Left renal cortex interstitium (tissue), 4 donors: ENCODE measurements at places on chromosomes 3 and 15. TPM values are rescaled to one million over a fixed set of nuclear protein-coding genes. Genes with fewer than 3 reads are reported as not detected.

GRCh38 chr3:50275996-50276761, 2.7 kb upstream of the LSMEM2 start:
- no peak for DNase-seq

NLGN1 gene
- 2.9 TPM for polyA plus RNA-seq

GRCh38 chr3:112736805-112737566, 96.0 kb upstream of the CCDC80 start:
- DNase-seq: no peak

DNA sequence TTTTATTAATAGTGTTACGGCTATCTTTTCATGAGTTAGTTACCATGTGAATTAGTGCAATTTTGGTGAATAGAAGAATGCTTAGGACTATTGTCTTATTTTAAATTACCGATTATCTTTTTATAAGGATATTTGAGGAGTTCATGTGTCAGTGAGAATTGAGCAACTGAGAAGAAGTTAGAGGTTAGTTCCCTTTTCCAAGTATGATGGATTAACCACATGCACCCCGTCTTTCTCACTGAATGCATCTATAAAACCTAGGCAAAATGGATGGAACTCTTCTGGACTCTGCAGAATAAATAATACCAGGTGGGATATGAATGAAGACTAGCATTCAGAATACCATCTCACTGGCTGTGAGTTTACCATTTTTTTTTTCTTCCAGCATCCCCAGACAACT, 74.3 kb downstream of the TCF12 start:
- no peak for DNase-seq

KCNMB3 gene
- 7.3 TPM for polyA plus RNA-seq

DNA sequence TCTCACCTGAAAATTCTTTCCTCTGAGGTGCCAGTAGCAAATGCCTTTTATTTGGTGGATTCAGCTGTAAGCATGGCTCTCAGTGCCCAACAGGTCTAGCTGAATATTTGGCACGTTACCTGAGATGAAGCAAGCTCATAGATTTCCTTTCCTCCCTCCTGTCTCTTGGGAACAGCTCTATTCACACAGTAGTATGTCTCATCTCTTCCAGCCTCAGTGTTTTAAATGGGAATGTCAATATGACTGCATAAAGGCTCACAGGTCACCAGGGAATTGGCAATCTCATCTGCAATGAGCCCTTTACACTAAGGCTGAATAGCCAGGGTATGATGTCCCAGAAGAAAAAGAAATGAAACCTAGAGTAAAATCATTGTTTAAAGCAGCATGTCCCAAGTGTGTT, 733.5 kb downstream of the NTRK3 start:
- no peak for DNase-seq

OXNAD1 gene
- polyA plus RNA-seq: 15.4 TPM

DNA sequence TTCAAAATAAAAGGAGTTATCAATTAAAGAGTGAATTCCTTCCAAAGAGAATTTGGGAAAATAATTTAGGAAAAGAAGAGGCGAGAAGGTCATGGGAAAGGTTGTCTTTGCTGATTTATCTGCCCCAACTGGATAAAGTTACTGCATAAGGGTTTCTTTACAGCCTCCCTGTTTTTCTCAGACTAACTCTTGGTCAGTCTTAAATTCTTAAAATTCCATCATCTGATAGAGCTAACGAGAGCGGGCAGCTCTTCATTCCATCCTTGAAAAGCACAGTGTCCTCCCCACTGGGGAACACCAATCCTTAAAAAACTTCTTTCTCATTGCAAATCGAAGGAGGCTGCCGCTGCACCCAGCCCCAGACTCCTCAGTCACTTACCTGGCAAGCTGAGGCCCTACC, 107.2 kb downstream of the PGPEP1L start:
- DNase-seq: no peak

DNA sequence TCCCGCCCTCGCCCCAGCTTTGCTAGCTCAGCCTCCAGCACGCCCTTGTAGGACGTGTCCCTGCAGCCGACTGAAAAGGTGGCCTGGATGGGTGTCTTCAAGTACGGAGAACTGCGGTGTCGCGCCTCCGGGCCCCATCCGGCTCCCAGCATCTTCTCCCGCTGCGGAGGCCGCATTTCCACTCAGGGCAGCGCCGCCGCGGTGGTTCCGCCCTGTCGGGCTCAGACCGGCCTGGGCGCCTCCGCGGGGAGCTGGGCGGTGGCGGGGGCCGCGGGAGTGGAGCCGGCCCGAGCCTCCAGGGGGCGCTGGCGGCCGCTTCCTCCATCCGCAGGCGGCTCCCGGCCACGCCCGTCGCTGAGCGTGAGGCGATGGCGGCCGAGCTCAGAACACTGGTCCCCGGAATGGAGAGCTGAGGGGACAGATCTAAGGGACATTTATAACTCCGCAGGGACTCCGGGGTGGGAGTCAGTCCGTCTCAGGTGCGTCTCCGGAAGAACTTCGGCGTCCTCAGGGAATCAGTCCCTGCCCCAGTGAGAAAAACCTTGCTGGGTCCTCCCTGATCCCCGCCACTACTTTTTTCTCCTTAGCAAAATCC, 13.6 kb upstream of the SMCO1 start:
- peak; percentile 52 for DNase-seq

PAQR9 gene
- 1.0 TPM for polyA plus RNA-seq

GRCh38 chr3:197317250-197317963, 19.0 kb upstream of the DLG1 start:
- DNase-seq: no peak

- no peak for DNase-seq
Measured at GRCh38 chr3:36405190-36405589, 24.9 kb downstream of the STAC start.

XIRP1 gene
- polyA plus RNA-seq: 0.11 TPM

- DNase-seq: no peak
Measured at GRCh38 chr3:37050282-37050681, 57.0 kb downstream of the MLH1 start.

DNA sequence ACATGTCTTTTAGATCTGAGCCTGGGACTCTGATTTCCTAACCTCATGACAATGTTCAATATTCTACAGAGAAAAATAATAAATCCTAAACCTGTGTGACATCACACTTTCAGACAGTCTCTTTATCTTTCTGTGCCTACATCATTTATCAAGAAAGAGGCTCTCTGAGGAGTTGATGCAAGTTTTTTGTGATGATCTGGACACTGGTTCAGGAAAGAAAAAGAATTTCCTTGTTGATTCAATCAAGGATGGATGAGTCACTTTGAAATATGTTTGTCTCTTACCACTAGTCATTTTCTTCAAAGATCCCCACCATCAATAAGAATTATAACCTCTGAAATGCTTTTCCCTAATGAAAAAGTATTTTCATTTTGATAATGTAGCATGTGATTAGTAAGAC, 404.6 kb downstream of the WDR72 start:
- no peak for DNase-seq

- no peak for DNase-seq
Measured at GRCh38 chr15:56806148-56806536, 72.8 kb upstream of the ZNF280D start.

GRCh38 chr3:63988943-63989342, 34.4 kb downstream of the PSMD6 start:
- no peak for DNase-seq
